D721Med (cell line): ENCODE measurements at places on chromosomes 1 and 21.

DNA sequence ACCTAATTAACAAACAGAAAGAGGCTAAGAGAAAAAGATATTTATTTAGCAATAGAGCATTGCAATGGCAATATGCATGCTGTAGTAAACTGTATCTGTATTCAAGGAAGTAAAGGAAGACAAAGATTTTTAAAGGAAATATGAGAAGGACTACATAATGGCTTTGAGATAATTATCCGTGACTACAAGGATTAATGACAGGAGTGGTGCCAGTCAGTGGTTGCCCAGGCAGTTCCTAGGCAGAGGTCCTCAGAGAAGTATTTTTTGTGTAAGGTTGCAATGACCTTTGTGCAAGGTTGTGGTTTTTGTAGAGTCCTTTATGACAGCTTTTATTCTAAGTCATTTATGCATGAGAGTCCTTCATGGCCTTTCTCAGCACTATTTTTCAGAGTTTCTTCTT, 711.1 kb upstream of the CHRM3 start:
- DNase-seq: no peak

DNA sequence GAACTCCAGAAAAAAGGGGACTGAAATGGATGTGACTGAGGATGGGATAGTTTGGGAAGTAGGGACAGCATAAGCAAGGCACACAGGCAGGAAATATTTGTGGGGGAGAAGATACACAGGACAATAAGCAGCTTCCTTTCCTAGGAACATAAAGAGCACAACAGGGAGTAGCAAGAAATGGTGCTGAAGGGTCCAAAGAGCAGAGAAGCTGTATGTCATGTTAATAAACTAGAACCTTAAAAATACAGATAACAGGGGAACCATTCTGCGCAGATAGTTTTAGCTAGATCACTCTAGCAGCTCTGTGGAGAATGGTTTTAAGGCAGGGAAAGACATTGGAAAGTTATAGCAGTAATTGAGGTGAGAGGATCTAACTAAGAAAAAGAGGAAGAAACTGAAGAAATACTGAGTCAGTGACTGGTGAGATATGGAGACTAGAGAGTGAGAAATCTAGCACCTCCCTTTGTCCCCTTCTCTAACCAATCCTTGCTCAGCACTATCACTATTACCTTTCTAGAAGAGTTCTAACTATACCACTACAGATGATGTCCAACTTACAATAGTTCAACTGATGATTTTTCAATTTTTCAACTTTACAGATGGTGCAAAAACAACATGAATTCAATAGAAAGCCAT, 95.0 kb downstream of the CDC42BPA start:
- no peak for DNase-seq

DNA sequence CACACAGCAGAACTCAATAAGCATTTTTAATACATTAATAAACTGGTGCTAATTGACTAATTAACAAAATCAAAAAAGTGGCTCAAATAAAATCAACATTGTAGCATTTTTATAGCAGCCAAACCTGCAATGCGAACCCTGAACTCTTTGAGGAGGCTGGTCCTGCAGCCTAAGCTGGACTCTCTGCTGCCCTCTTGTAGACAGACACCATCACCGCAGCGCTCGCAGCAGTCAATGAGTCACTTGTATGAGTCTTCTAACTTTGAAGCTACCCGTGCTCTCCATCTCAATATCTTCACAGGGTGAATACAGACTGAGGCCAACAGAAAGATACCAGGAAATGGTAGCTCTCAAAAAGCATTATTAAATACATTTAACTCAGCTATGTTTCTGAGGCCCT, 9.7 kb upstream of the KRTAP7-1 start:
- DNase-seq: no peak

GRCh38 chr1:28560886-28561285, 8.0 kb downstream of the TRNAU1AP start:
- no peak for DNase-seq
